ENCODE measurements at places on chromosomes 16 and 17. TPM values are rescaled to one million over a fixed set of nuclear protein-coding genes. Genes with fewer than 3 reads are reported as not detected.

DNA sequence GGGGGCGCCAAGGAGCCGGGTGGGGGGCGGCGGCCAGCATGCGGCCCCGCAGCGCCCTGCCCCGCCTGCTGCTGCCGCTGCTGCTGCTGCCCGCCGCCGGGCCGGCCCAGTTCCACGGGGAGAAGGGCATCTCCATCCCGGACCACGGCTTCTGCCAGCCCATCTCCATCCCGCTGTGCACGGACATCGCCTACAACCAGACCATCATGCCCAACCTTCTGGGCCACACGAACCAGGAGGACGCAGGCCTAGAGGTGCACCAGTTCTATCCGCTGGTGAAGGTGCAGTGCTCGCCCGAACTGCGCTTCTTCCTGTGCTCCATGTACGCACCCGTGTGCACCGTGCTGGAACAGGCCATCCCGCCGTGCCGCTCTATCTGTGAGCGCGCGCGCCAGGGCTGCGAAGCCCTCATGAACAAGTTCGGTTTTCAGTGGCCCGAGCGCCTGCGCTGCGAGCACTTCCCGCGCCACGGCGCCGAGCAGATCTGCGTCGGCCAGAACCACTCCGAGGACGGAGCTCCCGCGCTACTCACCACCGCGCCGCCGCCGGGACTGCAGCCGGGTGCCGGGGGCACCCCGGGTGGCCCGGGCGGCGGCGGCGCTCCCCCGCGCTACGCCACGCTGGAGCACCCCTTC, 484 bp downstream of the FZD2 start:
- no peaks in the 10 kb centered on the region for H3K27me3 ChIP-seq
- peak overlapping the region; percentile 95 for H3K4me3 ChIP-seq
- H3K27ac ChIP-seq: peak overlapping the region; percentile 99
- H3K4me1 ChIP-seq: peaks cover 43% of the 10 kb centered on the region

GRCh38 chr16:1734816-1735215, 28.8 kb downstream of the MAPK8IP3 start:
- H3K4me3 ChIP-seq: no peak overlapping the region
- no peaks in the 10 kb centered on the region for H3K4me1 ChIP-seq
- H3K36me3 ChIP-seq: no peaks in the 10 kb centered on the region
- no peak overlapping the region for H3K27ac ChIP-seq
- no peak for DNase-seq

DNA sequence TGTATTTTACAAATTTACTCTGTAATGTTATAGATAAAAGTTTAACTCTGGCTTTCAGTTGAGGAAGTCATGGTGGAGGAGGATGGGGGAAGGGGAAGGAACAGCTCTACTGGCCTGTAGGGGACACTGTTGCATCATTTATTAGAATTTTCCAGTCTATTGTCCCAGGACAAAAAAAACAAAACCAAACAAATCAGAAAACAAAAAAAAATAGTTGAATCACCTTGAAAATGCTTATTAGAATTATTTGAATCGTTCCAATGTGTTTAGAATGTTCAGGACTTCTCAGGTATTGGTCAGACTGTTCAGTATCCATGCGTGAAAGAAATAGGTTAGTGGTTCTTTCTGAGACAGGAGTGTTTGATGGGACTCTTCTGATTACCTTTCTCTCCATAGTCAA, 242.0 kb downstream of the FTO start:
- H3K4me3 ChIP-seq: no peak overlapping the region
- H3K36me3 ChIP-seq: no peaks in the 10 kb centered on the region
- H3K27ac ChIP-seq: no peak overlapping the region
- H3K4me1 ChIP-seq: peaks cover 18% of the 10 kb centered on the region
- DNase-seq: peak; percentile 65

- H3K4me1 ChIP-seq: peaks cover 6% of the 10 kb centered on the region
- H3K36me3 ChIP-seq: no peaks in the 10 kb centered on the region
Measured at GRCh38 chr17:80989586-80989913, 2.1 kb upstream of the CHMP6 start.

DNA sequence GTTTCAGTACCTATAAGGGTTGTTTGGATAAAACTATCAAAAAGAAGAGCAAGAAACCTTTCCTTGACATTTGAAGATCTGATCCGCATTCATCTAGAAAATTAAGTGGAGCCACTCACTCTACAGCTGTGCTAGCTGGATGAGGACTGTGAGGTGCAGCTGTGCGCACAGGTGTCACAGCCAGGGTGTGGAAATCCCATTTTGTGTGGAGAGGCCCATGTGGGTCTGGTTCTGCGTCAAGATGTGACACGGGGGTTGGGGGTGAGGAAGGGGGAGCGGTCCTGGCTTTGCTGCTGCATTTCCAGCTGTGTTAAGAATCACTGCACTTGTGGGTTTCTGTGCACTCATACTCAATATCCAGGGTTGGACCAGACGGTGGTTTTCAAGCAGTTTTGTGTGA, 70.7 kb downstream of the CLEC16A start:
- H3K4me3 ChIP-seq: no peak overlapping the region
- H3K27me3 ChIP-seq: no peaks in the 10 kb centered on the region
- H3K27ac ChIP-seq: no peak overlapping the region
- DNase-seq: no peak

GRCh38 chr16:20568404-20568803, 7.8 kb downstream of the ACSM2B start:
- H3K4me1 ChIP-seq: no peaks in the 10 kb centered on the region
- no peaks in the 10 kb centered on the region for H3K27me3 ChIP-seq
- H3K27ac ChIP-seq: no peak overlapping the region
- H3K36me3 ChIP-seq: no peaks in the 10 kb centered on the region

DNA sequence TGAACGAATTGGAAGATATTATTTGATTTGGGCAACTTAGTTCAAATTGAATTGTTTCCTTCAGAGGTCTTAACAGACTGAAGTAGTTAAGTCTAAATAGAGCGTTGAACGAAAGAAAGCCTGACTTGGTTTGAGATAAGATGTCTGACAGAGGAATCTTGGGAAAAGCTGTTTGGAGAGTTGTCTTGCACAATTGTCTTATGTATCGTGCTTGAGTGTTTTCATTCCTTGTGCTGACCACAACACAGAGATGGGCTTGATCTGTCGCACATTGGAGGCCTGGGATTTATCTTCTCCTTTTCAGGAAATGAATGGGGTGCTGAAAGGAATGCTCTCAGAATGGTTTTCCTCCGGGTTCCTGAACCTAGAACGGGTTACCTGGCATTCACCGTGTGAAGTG, 7.8 kb downstream of the MLYCD start:
- H3K4me3 ChIP-seq: no peak overlapping the region
- no peak overlapping the region for H3K27ac ChIP-seq
- no peaks in the 10 kb centered on the region for H3K36me3 ChIP-seq
- peaks cover 16% of the 10 kb centered on the region for H3K4me1 ChIP-seq

- no peak overlapping the region for H3K4me3 ChIP-seq
- no peak overlapping the region for H3K27ac ChIP-seq
- no peak for DNase-seq
- no peaks in the 10 kb centered on the region for H3K27me3 ChIP-seq
Measured at GRCh38 chr16:12197812-12198211, 221.3 kb downstream of the SNX29 start.

DNA sequence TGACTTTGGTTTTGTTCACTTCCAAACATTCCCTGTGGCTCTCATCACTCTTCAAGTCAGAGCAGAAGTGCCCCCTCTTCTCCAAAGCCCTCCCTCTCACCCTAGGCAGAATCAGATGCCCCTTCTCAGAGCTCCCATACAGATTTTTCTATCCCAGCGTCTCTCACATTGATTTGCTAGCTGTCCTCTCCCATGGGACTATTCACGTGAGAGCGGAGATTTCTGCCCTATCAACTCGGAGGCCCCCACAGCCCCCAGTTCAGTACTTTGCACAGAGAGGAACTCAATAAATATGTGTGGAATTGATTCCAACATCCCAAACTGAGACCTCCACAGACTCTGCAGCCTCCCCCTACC, 182.6 kb downstream of the C16orf78 start:
- no peaks in the 10 kb centered on the region for H3K36me3 ChIP-seq
- H3K27ac ChIP-seq: no peak overlapping the region
- no peaks in the 10 kb centered on the region for H3K27me3 ChIP-seq
- peaks cover 26% of the 10 kb centered on the region for H3K4me1 ChIP-seq
- H3K4me3 ChIP-seq: no peak overlapping the region

DNA sequence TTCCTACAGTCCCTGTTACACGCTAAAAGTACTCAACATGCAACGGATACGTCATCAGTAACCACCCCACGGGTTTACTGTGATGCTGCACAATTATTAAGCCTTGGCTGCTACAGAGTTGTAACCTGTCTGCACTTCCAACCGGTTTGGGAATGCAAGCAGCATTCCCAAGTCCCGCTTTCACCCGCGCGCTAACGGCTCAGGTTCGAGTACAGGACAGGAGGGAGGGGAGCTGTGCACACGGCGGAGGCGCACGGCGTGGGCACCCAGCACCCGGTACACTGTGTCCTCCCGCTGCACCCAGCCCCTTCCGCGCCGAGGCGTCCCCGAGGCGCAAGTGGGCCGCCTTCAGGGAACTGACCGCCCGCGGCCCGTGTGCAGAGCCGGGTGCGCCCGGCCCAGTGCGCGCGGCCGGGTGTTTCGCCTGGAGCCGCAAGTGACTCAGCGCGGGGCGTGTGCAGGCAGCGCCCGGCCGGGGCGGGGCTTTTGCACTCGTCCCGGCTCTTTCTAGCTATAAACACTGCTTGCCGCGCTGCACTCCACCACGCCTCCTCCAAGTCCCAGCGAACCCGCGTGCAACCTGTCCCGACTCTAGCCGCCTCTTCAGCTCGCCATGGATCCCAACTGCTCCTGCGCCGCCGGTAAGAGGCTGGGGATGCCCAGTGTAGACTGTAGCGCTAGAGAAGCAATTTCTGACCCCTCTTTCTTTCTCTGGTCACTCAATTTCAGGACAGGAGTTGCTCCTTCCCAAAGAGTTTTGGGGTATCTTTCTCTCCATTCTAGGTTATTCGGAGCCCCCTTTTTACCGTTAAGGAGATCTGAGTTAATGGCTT, at the start of gene MT2A:
TSS of gene MT2A (plus strand) at position 542 of the 833 bp plus-strand sequence. CDS start at position 614, 72 bp downstream.
- H3K36me3 ChIP-seq: no peaks in the 10 kb centered on the region
- peaks cover 100% of the 10 kb centered on the region for H3K27me3 ChIP-seq
- peak within 1 kb of the TSS; percentile 50 for H3K4me3 ChIP-seq

DNA sequence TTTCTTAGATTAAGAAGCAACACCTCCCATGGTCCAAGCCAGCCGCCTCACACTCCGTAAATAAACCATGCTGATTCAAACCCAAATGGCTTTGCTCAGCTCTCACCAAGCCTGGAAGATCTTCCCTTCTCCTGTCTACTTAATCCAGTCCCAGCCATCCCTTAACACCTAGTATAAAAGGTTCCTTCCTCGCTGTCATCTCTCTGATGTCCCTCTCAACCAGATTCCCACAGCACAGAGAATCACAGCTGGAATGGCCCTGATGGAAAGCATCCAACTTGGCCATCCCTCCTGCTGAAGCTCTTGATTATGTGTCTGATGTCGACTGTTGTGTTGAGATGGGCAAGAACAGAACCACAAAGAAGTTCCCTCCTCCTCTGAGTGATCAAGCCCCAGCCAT, 50.6 kb upstream of the ADCY9 start:
- no peaks in the 10 kb centered on the region for H3K4me1 ChIP-seq
- H3K36me3 ChIP-seq: no peaks in the 10 kb centered on the region
- DNase-seq: no peak
- H3K4me3 ChIP-seq: no peak overlapping the region

DNA sequence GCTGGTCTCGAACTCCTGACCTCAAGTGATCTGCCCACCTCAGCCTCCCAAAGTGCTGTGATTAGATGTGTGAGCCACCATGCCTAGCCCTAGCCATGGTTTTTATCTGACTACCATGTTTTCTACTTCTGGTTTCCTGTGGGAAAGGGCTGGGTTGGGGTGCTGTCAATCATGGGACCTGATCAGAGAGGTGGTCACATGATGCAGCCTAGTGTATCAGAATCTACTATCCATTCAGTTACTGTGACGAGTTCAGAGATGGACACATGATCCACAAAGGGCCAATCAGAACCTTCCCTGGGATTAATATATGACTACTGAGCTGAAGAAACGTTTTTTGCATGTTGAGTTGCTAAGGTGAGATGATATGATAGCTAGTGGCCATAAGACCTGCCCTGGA, 59.1 kb downstream of the ABCC6 start:
- H3K4me3 ChIP-seq: no peak overlapping the region
- no peaks in the 10 kb centered on the region for H3K4me1 ChIP-seq
- no peak overlapping the region for H3K27ac ChIP-seq
- DNase-seq: no peak
- H3K27me3 ChIP-seq: no peaks in the 10 kb centered on the region

- peak overlapping the region; percentile 88 for H3K4me3 ChIP-seq
- H3K36me3 ChIP-seq: no peaks in the 10 kb centered on the region
- peaks cover 10% of the 10 kb centered on the region for H3K4me1 ChIP-seq
- peak; percentile 61 for DNase-seq
- H3K27me3 ChIP-seq: peaks cover 14% of the 10 kb centered on the region
Measured at GRCh38 chr17:80101946-80102663, 724 bp downstream of the GAA start.

- no peak overlapping the region for H3K4me3 ChIP-seq
- no peaks in the 10 kb centered on the region for H3K27me3 ChIP-seq
- H3K4me1 ChIP-seq: no peaks in the 10 kb centered on the region
- no peak overlapping the region for H3K27ac ChIP-seq
- DNase-seq: no peak
- H3K36me3 ChIP-seq: no peaks in the 10 kb centered on the region
Measured at GRCh38 chr17:8904686-8905085, 37.2 kb upstream of the PIK3R6 start.

DNA sequence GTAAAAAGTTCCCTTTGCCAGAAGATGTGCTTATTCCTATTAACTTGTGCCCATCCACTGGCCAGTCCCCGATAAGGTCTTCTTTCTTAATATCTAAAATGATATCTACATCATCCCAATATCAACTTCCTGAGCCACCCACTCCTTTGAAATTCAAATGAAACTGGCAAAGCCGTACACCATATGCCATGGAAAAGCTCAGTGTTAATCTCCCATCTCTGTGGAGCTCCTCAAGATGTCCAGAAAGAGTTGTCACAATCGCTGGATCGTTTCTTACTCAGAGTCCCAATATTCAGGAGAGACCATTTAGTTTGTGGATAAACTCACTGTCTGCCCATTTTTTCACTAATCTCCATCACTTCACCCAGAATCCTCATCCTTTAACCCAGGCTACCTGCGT, 420.7 kb downstream of the NPIPA8 start:
- H3K27ac ChIP-seq: no peak overlapping the region
- H3K4me3 ChIP-seq: no peak overlapping the region
- no peaks in the 10 kb centered on the region for H3K27me3 ChIP-seq

GRCh38 chr17:4518901-4519300, 20.2 kb downstream of the SPNS2 start:
- no peak overlapping the region for H3K4me3 ChIP-seq
- H3K4me1 ChIP-seq: peaks cover 30% of the 10 kb centered on the region
- no peak overlapping the region for H3K27ac ChIP-seq
- no peaks in the 10 kb centered on the region for H3K36me3 ChIP-seq
- no peaks in the 10 kb centered on the region for H3K27me3 ChIP-seq

The TEX14 gene
- total RNA-seq: 0.09 TPM

The TRPV3 gene
- total RNA-seq: 1.9 TPM

The CIITA gene
- total RNA-seq: not detected

The TVP23A gene
- 4.6 TPM for total RNA-seq

The RHBDF1 gene
- 11.0 TPM for total RNA-seq

The TP53TG3F gene
- total RNA-seq: not detected

The TMC5 gene
- total RNA-seq: 0.32 TPM

The LDHD gene
- total RNA-seq: 3.8 TPM

The HOXB2 gene
- total RNA-seq: not detected
